Endothelial cell of coronary artery (primary cell): ENCODE measurements at places on chromosomes 7 and 10. TPM values are rescaled to one million over a fixed set of nuclear protein-coding genes. Genes with fewer than 3 reads are reported as not detected.

The SMO gene
- 7.7 and 8.8 TPM in 2 replicates for total RNA-seq

The VWC2 gene
- total RNA-seq: not detected in 2 replicates

The PRRT4 gene
- total RNA-seq: not detected in 2 replicates

The SSC4D gene
- 0.36 and 0.47 TPM in 2 replicates for total RNA-seq

The ASAH2B gene
- total RNA-seq: 1.4 and 1.6 TPM in 2 replicates

The TM9SF3 gene
- total RNA-seq: 109 and 120 TPM in 2 replicates

The FBXL13 gene
- total RNA-seq: 1.2 and 29.6 TPM in 2 replicates

The TDRD1 gene
- total RNA-seq: not detected in 2 replicates

The GOLGA7B gene
- under 0.01 TPM in 1 of 2 replicates, not detected in the other for total RNA-seq

The ATOH7 gene
- not detected in 2 replicates for total RNA-seq

The IL2RA gene
- total RNA-seq: not detected in 2 replicates

The CH25H gene
- 0.18 and 0.28 TPM in 2 replicates for total RNA-seq

The CALY gene
- not detected in 2 replicates for total RNA-seq

The ACTL6B gene
- not detected in 2 replicates for total RNA-seq

The AP5Z1 gene
- 19.8 and 22.6 TPM in 2 replicates for total RNA-seq

The CFAP46 gene
- 1.1 and 2.3 TPM in 2 replicates for total RNA-seq

The EXOC6 gene
- 144 and 152 TPM in 2 replicates for total RNA-seq

The FRMPD2 gene
- under 0.01 TPM in 1 of 2 replicates, not detected in the other for total RNA-seq

The EVX1 gene
- total RNA-seq: not detected in 2 replicates

The MSMB gene
- total RNA-seq: 0.27 TPM in 1 of 2 replicates, not detected in the other

The PON1 gene
- not detected in 2 replicates for total RNA-seq

The KLF14 gene
- total RNA-seq: not detected in 2 replicates

The NOBOX gene
- not detected in 2 replicates for total RNA-seq

The DOCK1 gene
- 94.9 and 108 TPM in 2 replicates for total RNA-seq

The DBNL gene
- 138 and 162 TPM in 2 replicates for total RNA-seq

The GSTO1 gene
- total RNA-seq: 173 and 245 TPM in 2 replicates

The RP9 gene
- 9.3 and 14.6 TPM in 2 replicates for total RNA-seq

The HOXA1 gene
- 0.38 and 0.54 TPM in 2 replicates for total RNA-seq

The SERPINE1 gene
- 1,365 and 3,900 TPM in 2 replicates for total RNA-seq

The C10orf53 gene
- not detected in 2 replicates for total RNA-seq

The CYP51A1 gene
- 66.0 and 67.9 TPM in 2 replicates for total RNA-seq

The STEAP1B gene
- total RNA-seq: 23.6 and 29.0 TPM in 2 replicates

The SPDYE9 gene
- total RNA-seq: not detected in 2 replicates

The TMEM196 gene
- not detected in 2 replicates for total RNA-seq

The CYP3A4 gene
- total RNA-seq: not detected in 2 replicates

The RET gene
- total RNA-seq: 0.09 TPM in 2 replicates

The TMEM273 gene
- total RNA-seq: 0.28 and 6.1 TPM in 2 replicates

The CALML3 gene
- total RNA-seq: not detected in 2 replicates

The KCP gene
- total RNA-seq: not detected in 2 replicates

The ASB10 gene
- not detected in 2 replicates for total RNA-seq

The FAM25G gene
- total RNA-seq: not detected in 2 replicates

The LIPJ gene
- total RNA-seq: under 0.01 TPM in 1 of 2 replicates, not detected in the other

The KIFBP gene
- total RNA-seq: 28.1 and 39.1 TPM in 2 replicates

The TCAF2 gene
- 5.2 and 12.4 TPM in 2 replicates for total RNA-seq

The TAS2R16 gene
- not detected in 2 replicates for total RNA-seq

The TMEM236 gene
- total RNA-seq: under 0.01 and 0.19 TPM in 2 replicates

The TMEM178B gene
- 0.75 TPM in 1 of 2 replicates, not detected in the other for total RNA-seq

The AUTS2 gene
- total RNA-seq: 0.18 and 1.1 TPM in 2 replicates

The H2AZ2 gene
- total RNA-seq: 227 and 241 TPM in 2 replicates

The PIK3CG gene
- 6.4 and 7.2 TPM in 2 replicates for total RNA-seq

The EFCAB10 gene
- under 0.01 TPM in 1 of 2 replicates, not detected in the other for total RNA-seq
